Islet precursor cell (in vitro differentiated cells): ENCODE measurements at places on chromosomes 11 and 22.

DNA sequence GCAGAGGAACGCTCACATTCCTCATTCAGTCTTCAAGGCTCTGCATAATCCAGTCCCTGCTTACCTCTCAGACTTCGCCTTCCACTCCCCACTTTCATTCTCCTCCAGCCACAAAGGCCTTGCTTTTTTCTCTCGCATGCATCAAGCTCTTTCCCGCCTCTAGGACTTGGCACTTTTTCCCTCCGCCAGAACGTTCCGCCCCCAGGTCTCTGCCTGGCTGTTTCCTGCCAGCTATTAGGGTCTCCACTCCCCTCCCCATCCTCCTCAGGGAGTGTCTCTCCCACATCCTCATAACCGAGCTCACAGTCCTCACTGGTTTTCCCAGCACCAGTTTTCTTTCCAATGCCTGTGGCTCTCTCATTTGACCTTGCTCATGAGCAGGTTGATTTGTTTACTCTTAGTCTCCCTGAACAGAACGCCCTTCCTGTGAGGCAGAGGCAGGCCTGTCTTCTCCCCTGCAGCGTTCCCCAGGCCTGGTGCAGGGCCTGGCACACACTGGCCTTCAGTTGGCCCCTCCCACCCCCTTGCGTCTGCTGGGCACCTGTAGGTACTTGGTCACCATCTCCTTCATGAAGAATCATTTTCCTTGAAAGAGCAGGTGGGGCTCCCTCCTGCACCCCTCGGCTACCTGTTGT is 75.2 kb downstream of the RTL6 start:
- DNase-seq = peak; percentile 40

- DNase-seq = no peak
Observed at GRCh38 chr11:125276619-125276976, 112.0 kb downstream of the PKNOX2 start.

DNA sequence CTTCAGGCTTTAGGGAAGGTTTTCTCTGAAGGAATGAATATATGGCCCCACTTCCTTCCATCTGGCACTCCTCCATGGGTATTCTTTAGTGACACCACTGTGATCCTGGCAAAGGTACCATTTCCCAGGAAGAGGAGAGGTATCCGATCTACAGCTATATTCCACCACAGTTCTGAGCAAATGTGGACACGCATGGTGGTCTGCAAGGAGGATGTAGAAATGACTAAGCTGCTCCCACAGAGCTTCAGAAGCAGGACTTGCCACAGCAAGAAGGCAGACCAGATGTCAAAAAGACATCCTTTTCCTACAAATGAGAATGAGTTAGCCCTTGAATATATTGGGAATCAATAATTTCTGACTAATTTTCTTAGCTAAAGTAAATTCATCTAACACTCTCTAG is 45.5 kb downstream of the ARFGAP2 start:
- no peak for DNase-seq

GRCh38 chr22:31036671-31037550 is 44.2 kb upstream of the SMTN start:
- DNase-seq = peak; percentile 55

GRCh38 chr22:50282361-50283155 is 12.4 kb upstream of the MAPK11 start:
- DNase-seq = peak; percentile 91

DNA sequence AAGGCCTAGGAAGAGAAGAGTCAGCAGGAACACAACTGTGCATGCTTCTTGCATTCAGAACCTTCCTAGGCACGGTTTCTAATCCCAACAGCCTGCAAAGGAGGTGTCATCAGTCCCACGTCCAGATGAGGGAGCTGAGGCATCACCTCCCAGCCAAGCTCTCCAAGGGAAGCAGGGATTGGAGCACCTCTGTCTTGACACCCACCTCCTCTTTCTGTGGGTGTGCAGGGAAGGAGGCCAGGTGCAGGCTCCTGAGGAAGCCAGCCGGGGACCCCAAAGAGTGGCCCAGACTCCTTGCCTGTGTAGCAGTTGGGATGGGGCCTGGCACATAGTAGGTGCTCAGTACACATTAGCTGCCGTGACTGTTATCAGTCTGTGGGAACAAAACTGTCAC is 2.0 kb downstream of the PNPLA5 start:
- DNase-seq = no peak

- peak; percentile 95 for DNase-seq
Observed at GRCh38 chr11:45872651-45873356, 12.6 kb upstream of the MAPK8IP1 start.

DNA sequence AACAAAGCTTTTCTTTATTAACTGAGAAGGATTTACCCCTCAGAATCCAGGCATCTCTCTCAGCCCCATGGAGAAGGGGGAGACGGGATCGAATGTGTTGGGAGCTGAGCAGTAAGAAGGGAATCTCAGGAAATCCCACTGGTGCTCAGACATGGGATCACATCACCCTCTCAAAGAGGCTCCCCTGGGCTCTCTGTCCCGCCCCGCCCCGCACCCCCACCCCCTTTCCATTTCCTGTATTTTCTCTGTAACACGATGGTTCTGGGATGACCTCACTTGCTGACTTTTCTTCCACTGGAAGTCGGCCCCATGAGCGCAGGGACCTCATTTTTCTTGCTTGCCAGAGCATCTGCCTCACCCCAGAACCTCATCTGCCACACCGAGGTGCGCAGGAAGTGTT is 100.0 kb downstream of the RPS6KA4 start:
- peak; percentile 45 for DNase-seq

GRCh38 chr11:59716051-59716450 is 2.4 kb upstream of the OR10V1 start:
- no peak for DNase-seq

DNA sequence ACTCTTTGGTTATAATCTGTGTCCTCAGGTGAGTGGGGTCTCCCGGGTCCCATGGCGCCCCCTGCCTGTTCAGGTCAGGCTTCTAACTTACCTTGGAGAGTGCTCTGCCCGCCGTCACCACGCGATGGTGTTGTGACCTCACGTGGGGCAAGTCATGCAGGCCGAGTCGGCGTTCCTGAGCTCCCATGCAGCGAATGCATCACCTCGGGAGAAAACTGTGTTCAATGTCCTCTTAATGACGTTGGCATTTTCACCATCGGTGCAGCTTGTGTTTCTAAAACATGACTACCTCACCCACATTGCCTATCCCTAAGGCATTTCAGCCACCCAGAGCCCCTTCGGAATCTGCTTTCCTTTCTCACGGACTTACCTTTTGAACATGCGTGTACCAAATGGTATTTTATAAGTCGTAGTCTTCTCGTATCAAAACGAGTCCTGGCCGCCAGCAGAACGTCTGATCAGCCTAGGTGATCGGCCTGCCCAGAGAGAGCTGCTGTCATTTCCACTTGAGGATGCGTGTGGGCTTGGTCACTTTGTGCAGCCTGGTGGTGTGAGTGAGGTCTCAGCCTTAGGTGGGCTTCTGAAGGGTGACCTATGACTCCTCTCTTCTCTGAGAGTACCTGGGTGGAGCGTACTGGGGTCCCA is 64.8 kb downstream of the TBC1D22A start:
- DNase-seq = peak; percentile 83

DNA sequence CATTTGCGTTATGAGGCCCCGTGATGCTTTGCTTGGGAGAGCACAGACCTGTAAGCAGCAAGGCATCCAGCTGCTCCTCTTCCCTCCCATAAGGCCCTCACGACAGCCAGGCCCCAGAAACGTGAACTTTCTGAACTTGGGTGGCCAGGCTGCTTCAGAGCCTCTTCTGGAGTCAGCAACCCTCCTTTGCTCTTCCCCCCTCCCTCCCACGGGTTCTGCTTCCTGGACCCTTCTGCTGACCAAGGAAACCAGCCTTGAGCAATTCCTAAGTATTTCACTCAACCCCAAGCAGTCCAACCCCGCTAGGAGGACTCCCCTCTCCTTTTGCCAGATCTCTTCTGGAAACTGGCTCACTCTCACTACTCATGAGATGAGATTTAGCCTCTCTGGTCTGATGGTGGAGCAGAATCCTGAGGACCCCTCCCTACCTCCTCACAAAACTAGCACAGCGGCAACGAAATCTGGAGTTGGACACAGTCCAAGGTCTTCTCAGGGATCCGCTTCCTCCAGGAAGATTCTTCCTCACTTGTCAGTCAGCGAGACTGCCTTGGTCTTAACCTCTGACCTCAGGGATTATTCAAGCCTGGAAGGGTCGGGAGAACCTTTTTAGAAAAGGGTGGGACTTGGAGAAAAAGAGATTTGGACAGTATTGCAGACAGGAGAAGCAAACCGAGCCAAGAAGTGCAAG is 86.2 kb downstream of the UBASH3B start:
- DNase-seq = no peak
